ENCODE measurements at places on chromosomes 16 and 17.

DNA sequence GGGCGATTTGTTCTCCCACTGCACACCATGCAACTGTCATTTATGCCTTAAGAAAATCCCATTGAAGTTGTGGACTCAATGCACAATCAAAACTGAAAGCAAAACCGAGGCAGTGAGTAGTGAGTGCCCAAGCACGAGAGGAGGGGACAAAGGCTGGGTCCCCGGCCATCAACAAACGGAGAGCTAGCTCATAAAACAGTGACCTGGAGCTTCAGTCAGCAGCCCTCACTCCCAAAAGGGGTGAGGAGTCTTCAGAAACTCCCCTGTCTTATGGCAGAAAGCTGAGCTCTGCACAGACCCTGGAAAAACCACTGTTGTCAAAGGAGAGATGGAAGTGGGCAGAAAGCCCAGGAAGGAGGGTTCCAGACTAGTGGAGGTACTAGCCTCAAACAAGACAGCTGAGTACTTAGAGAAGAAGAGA is 96.9 kb downstream of the ADCY9 start:
- no peak for DNase-seq

DNA sequence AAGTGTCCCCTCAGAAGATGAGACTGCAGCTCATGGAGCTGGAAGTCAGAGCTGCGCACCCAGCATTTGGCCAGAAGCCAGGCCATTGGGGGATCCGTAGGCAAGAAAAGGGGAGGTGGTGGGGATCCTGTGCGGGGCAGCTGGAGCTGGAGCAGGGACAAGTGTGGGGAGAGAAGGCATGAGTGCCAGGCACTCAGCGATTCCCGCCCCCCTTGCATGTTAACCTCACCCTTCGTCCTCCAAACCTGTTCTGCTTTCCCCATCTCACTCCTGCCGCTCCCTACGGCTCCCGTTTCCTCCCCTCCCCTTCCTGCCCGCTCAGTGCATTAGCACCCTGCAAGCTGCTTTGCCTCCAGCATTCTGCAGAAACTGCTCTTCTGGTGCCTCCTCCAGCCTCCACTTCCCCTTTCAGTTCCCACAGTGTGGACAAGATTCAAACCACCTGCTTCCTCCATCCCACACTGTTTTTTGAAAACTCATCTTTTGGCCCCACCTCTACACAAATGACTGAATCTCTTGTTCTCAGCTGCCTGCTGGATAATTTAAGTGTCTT is 5.6 kb downstream of the ALOX15 start:
- DNase-seq: no peak

DNA sequence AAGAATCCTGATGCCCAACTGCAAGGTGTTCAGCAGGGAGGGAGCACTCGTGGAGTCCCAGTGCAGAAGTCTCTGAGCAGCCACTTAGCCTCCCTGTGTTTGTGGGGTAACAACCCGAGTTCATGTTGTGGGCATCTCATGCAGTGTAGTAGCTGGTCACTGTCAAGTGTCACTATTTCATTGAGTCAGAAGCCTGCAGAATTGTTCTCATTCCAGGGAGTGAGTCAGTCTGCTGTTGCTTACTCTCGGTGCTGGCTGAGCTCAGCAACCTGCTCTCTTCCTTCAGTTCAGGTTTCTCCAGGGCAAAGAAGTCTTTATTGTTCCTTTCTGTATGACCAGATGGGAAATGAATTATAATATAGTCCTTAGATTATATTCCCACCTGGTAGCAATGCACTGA is 24.1 kb downstream of the HMOX2 start:
- no peak for DNase-seq

- no peak for DNase-seq
These were observed 23.9 kb downstream of the C17orf75 start for GRCh38 chr17:32318071-32318470.

DNA sequence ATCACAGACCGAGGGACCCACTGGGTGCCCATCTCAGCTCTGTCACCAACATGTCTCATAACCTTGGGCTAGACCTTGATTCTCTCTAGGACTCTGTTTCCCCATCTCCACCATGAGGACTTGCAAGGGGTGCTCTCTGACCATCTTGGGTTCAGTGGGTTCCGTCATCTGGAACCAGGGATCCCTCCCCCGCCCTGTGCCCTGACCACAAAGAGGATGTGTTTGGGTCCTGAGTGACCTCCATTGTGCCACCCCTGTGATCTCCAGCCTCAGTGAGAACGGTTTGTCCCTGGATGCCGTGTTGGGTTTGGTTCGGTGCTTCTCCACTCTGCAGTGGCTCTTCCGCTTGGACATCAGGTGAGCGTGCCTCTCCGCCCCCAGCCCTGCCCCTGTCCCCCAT is 49.1 kb upstream of the CPNE2 start:
- no peak for DNase-seq

GRCh38 chr16:77353587-77354263 is 81.1 kb downstream of the ADAMTS18 start:
- no peak for DNase-seq
